ENCODE measurements at places on chromosomes 1 and 21.

DNA sequence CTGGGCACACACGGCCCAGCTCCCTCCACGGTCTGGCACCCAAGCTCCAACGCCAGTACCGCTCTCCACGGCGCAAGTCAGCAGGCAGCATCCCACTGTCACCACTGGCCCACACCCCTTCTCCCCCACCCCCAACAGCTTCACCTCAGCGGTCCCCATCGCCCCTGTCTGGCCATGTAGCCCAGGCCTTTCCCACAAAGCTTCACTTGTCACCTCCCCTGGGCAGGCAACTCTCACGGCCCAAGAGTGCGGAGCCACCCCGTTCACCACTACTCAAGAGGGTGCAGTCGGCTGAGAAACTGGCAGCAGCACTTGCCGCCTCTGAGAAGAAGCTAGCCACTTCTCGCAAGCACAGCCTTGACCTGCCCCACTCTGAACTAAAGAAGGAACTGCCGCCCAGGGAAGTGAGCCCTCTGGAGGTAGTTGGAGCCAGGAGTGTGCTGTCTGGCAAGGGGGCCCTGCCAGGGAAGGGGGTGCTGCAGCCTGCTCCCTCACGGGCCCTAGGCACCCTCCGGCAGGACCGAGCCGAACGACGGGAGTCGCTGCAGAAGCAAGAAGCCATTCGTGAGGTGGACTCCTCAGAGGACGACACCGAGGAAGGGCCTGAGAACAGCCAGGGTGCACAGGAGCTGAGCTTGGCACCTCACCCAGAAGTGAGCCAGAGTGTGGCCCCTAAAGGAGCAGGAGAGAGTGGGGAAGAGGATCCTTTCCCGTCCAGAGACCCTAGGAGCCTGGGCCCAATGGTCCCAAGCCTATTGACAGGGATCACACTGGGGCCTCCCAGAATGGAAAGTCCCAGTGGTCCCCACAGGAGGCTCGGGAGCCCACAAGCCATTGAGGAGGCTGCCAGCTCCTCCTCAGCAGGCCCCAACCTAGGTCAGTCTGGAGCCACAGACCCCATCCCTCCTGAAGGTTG is 97.6 kb downstream of the PIK3R3 start:
- no peak for DNase-seq

GRCh38 chr1:193339401-193339800 is 153.0 kb upstream of the B3GALT2 start:
- DNase-seq, result no peak

DNA sequence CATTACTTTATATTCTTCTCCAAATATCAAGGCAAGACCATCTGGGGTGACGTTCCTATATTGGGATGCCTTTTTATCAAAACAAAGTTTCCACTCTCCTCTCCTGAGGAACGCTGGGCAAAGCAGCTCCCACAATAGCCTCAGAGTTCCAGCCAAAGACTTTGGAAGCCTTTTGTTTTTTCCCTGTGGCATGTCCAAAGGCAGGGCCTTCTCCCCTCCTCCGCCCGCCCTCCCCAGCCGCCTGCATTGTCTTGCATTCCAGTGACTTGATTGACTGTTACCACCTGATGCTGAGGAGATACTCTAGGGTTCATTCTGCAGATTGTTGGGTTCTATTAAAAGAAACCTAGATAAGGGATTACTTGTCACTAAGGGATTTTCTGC is 43.5 kb downstream of the PROX1 start:
- DNase-seq, result no peak

GRCh38 chr1:202005958-202006357 is 4.4 kb upstream of the ELF3 start:
- no peak for DNase-seq

GRCh38 chr21:35053356-35054096 is 4.4 kb upstream of the RUNX1 start:
- no peak for DNase-seq

GRCh38 chr1:228107636-228108035 is 1.5 kb downstream of the MRPL55 start:
- no peak for DNase-seq

- DNase-seq, result no peak
Measured at GRCh38 chr1:107842241-107842640, 122.7 kb downstream of the VAV3 start.

All from iPS DF 6.9 (cell line).